ENCODE measurements at places on chromosomes 4 and X.
A peak's percentile ranks its signal among the peaks of the same experiment; 100 is the strongest.

DNA sequence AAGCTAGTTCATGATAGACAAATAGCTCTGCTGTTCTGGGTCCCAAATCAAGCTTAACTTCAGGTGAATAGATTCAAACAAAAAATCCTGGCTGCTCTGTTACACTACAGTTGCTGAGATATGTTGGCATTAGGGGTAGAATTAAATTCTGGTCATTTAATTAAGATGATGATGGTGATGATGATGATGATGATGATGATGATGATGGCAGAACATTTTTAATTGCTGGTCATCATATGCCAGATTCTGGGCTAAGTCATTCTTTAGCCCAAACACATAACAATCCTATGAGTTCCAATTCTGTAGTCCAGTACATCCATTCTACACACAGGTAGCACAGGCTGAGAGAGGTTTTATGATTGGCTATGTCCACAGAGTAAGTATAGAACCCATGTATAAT, 741.5 kb downstream of the STIM2 start:
- no peak for DNase-seq

GRCh38 chr4:182862141-182862875, 54.9 kb downstream of the DCTD start:
- DNase-seq: no peak

- DNase-seq: peak; percentile 13
These were observed at the start of gene PGRMC2 for GRCh38 chr4:128287141-128287870. TSS of gene PGRMC2 (minus strand) at chr4:128287813. CDS start at chr4:128287790, 23 bp downstream.

GRCh38 chr4:95638920-95639501, 90.2 kb upstream of the UNC5C start:
- DNase-seq: no peak

DNA sequence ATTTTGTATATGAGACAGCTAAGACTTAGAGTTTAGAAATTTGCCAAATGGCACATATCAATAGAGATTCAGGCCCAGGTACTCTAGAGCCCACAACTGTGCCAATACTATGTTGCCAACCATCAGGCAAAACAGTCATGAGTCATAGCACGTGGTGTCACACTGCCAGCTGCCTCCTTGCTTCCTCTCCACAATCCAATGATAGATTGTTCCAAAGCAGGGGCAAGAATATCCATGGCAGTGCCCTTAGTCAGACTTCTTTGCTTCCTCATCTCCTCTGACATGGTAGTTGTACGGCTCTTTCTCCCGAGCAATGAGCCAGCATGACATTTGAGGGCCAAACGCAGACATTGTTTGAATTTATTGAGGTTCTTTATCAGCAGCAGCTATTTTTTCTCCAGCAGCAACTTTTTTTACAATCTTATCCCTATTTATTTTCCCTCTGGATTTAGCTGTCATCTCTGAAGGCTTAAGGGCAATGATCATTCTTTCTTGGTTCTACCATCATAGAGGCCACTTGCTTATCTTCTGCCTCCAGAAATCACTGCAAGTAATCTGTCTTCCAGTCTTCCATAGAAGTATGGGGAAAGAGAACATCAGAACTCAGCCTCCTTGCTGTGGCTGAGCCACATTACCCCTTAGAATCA, 169.7 kb downstream of the COL4A6 start:
- DNase-seq: no peak

GRCh38 chr4:112916868-112917267, 132.6 kb upstream of the ANK2 start:
- DNase-seq: no peak

DNA sequence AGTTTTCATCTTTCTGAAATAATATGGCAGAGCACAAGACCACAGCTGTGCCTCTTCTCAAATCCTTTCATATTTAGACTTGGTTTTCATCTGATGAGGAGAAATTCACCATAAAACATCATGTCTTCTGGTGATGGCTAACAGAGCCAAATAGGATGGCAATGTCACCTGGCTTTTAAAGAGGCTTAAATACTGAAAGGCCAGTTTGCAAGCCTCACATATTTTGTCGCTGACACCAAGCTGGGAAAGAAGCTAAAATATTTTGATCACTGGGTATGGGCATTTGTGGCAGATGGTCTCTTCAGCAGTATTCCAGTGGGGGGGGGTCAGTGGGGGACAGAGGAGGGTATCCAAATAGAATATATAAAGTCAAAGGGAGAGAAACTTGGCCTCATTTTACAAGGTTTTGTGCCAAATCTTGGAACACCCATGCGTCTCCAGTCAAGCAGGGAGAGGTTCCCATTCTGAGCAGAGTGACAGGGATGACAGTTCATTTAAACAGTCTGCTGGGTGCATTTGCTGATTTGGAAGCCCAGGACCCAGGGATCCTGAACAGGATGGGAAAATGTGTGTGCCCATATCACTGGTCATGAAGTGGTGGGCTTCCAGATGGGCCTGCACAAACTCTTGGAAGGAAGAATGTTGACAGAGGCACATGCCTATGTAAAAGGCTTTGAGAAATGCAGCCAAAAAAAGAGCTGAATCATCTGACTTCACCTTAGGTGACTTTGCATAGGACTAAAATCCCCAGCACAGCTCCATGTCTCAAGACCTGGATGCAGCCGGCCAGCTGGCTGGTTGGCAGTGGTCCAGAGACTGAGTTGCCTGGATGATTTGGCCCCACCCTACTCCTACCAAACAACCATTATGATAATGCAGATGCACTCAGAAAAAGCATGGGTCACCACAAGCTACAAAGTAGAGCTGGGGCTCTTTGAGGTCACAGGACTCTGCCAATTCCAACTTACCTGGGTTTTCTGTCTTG, 484.4 kb upstream of the NR3C2 start:
- no peak for DNase-seq

DNA sequence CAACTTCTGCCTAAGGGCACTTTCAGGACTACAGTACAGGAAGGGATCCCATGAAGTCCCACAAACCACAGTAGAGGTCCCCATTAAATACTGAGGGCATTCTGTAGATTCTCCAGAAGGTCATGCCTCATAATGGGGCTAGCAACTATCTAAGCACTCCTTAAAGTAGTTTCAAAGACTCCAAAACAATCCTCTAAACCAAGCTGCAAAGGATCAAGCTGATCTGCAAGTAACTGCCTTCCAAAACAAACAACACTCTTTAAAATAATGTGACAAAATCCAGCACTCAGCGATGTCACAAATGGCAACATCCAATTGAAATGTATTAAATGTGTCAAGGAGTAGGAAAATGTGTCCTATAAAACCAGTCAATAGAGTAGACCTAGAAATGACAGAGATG, 118.7 kb downstream of the FRYL start:
- DNase-seq: no peak

GRCh38 chr4:10647846-10648245, 36.7 kb downstream of the CLNK start:
- no peak for DNase-seq

- DNase-seq: peak; percentile 12
These were observed 25.1 kb downstream of the SETD7 start for GRCh38 chr4:139530833-139531427.

DNA sequence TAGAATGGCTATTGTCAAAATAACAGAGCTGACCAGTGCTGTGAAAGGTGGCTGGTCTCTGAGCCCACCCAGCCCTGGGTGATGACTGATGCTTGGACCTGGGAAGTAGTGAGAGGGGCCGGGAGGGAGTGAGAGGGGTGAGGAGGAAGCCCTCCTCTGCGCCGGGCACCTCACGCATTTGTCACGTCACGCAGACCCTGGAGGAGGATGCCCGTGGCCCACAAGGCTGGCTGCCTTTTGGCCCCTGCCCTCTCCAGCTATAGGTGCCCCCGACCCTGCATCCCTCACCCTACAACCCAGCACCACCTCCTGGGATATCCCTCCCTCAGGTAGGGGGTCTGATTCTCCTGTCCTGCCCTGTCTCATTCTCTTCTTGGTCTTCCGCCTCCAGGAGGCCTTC, 207.4 kb downstream of the AFAP1 start:
- no peak for DNase-seq

- DNase-seq: no peak
These were observed 348.6 kb downstream of the AR start for GRCh38 chrX:67892401-67892800.

DNA sequence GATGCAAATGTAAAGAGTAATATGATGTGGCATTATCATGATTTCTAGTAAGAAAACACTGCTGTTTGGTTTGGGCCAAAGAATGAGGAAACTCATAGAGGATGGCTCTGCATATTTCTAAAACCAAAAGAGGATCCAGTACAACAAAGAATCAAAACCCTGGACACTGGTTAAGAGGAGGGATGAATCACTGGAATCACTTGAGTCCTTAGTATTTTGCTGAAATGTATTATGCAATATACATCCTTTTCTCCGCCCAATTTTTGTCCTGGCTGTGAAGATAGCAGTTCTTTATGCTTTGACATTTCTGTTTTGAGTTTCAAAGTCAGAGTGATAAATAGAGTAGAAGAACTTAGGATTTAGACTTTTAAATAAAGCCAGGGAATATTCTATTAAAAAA, 345.9 kb downstream of the PACRGL start:
- no peak for DNase-seq

DNA sequence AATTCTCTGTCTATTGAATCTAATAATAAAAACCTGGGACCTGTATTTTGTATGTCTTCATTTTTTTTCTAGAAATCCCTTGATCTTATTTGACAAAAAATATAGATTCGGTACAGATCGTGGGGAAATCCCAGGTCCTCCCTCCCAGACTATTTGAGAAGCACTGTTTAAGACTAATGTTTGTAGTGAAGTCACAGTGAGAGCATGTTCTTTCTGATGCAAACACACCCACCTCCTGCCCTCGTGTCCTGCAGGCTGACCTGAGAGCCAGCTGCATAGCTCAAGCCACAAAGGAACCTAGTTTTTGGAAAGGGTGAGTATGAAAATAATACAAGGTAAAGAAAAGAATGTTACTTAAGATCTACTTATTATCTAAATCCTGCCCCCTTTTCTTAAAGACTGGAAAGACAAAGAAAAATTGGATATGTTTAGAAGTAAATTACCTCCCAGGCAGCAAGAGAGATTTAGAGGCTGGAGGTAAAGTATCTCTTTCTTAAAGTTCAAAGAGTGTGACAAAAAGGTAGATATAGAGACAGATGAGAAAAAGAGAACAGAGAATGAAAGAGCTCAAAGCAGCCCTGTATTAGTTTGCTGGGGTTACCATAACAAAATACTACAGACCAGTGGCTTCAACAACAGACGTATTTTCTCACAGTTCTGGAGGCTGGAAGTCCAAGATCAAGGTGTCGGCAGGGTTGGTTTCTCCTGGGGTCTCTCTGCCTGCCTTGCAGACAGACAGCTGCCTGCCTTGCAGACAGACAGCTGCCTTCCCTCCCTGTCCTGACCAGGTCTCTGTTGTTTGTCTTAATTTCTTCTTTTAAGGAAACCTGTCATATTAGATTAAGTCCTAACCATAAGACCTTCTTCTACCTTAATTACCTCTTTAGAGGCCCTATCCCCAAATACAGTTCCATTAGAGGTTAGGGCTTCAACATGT, 20.4 kb upstream of the DCTD start:
- no peak for DNase-seq

DNA sequence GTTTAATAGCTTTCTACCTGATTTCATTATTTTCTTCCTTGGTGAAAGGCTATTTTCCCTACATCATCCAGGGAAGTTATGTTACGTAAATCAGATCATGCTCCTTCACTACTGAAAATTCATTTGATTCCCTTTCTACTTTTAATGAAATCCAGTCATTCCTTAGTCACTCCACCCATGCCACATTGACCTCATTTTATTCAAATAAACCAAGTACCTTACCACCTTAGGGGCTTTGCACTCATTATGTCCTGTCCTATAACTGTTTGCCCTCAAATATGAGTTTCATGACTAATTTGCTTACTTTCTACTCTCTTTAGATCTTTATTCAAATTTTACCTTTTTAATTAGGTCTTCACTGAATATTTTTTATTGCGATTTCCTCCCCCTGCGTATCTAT, 374.0 kb downstream of the GRID2 start:
- no peak for DNase-seq

- no peak for DNase-seq
These were observed 8.1 kb upstream of the MRPL1 start for GRCh38 chr4:77854431-77855111.

- DNase-seq: no peak
These were observed 20.2 kb downstream of the RAB9B start for GRCh38 chrX:103811858-103812257.

DNA sequence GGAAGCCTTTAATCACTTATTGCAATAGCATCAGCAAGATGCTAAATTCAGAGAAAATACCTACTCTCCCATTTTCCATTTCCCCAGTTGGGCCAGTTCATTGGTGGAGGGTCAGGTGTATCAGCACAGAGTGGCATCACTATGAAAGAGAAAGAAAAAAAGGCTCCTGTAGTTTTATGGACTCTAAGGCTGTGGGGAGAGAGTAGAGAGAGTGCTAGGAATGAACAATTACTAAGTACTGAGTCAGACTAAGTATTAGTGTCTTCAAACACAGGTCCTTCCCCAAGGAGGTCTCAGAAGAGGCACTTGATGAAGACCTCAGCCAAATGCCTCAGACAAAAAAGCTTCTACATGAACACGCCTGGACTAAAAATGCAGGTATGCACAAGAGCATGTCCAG, 1061.9 kb downstream of the FSTL5 start:
- DNase-seq: no peak

DNA sequence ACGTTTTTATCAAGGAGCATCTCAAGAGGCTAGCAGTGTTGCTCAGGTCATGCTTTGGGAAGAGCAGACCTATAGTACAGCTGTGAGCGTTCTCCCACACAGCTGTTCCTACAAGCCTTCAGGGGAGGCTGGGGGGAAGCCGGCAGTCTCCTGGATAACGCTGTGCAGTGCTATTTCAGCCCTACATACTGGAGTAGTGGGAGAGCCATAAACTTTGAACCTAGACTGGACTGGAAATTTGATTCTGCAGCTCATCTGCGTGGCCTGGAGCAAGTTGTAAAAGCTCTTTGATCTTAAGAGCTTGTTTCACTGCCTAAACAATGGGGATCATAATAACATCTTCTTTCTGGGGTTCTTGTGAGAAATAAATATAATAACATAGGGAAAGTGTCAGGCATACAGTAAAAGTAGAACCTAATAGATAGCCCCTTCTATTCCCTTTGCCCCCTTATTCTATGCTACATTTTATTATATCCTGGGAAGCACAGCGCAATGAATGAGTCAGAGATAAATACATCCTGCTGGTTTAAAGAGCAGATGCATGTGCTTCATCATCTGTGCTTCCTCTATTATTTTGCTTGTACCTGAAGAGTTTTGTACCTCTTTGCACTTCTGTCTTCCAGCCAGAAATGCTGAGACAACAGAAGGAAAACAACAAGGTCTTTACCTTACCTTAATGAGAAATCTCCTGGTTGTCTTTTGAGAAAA, 14.7 kb upstream of the AMBN start:
- DNase-seq: no peak

GRCh38 chr4:1960170-1960825, 48.5 kb downstream of the NELFA start:
- DNase-seq: no peak

GRCh38 chrX:87299563-87300160, 217.9 kb upstream of the KLHL4 start:
- DNase-seq: no peak

- no peak for DNase-seq
These were observed 45.1 kb upstream of the FAM9A start for GRCh38 chrX:8846266-8846665.
